RPMI8226 (cell line): ENCODE measurements at places on chromosomes 11 and 22.

DNA sequence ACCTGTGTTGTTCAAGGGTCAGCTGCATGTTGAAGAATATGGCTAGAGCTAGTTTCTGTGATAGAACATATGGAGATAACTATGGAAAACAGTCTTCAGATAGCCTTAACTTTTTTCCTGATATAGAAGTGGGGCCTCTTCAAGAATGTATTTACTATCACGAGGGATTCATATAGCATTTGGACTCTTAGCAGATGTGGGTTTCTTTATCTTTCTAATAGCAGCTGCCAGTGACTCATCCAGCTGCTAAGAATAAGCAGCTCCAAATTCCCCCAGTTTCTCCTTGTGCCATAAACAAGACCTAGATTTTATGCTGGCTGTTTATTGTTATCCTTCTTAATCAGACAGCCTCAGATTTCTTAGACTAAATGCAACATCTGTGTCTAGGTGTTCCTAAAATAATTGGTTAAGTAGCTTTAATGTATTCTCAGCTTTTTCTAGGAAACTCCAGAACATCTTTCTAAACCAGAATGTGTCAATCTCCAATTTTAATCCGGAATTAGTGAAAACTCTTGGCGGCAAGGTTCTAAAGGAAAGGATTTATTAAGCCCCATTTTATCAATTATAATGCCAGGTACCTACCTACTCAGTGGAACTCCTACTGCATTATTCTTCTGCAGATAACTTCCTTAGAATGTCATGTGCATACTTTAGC is 119.8 kb downstream of the CSTPP1 start:
- DNase-seq: no peak

DNA sequence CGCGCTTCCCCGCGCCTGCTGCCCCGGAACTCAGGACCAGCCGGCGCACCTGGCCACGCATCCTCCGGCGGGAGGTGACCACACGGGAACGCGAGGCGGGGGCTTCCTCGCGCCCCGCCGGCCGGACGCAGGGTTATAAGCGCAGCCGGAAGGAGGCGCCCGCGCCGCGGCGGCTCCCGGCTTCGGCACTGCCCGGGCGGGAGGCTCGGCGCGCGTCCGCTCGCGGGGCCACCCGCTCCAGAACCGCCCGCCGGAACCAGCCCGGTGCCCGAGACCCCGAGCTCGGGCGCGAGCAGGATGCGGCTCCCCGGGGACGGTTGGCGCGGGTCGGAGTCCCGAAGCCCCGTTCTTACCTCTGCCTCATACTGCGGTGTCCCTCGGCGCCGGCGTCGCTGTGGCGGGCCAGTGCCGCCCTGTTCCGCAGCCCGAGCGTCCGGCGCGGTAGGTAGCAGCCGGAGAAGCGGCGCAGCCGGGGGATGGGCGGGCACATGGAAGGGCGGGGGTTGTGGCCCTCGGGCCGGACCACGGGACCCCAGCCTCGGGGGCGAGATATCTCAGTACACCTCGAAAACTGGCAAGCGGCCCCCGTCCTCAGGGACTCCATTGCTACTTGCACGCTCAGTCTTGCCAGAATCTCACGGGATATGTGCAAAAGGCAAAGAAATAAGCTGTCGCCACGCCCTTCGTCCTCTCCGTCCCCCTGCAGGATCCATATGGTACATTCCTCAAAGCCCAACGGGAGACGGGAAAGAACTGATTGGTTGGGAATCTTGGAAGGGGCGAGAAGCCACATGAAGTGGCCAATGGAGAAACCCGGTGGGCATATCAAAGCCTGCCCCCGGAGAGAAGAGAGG is 23.1 kb downstream of the MICAL3 start:
- DNase-seq: peak; percentile 71

GRCh38 chr11:121767433-121767832 is 314.7 kb upstream of the SORL1-AS1 start:
- no peak for DNase-seq

- peak; percentile 38 for DNase-seq
These were observed 69.1 kb downstream of the FCHSD2 start for GRCh38 chr11:73072935-73073481.

- no peak for DNase-seq
These were observed 187.6 kb upstream of the PITPNB start for GRCh38 chr22:28106617-28107016.

DNA sequence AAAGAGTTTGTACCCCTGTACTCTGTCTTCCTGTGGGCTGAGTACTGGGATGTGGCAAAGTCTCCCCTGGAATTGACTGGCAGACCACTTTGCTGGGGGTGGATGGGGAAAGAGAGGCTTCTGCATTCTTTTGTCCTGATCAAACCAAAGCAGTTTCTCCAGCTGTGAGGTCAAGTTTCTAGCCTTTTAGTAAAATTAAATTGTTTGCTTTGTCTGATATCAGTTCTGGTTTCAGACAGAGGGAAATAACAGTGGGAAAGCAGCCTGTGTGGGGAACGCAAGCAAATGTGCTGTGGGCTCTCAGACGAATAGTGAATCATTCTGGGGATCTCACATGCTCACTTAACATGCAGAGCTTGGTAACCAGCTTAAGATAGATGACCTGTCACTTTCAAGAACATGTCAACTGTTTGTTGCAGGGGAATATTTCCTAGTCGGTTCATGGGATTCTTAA is 151.6 kb downstream of the FAT3 start:
- no peak for DNase-seq

DNA sequence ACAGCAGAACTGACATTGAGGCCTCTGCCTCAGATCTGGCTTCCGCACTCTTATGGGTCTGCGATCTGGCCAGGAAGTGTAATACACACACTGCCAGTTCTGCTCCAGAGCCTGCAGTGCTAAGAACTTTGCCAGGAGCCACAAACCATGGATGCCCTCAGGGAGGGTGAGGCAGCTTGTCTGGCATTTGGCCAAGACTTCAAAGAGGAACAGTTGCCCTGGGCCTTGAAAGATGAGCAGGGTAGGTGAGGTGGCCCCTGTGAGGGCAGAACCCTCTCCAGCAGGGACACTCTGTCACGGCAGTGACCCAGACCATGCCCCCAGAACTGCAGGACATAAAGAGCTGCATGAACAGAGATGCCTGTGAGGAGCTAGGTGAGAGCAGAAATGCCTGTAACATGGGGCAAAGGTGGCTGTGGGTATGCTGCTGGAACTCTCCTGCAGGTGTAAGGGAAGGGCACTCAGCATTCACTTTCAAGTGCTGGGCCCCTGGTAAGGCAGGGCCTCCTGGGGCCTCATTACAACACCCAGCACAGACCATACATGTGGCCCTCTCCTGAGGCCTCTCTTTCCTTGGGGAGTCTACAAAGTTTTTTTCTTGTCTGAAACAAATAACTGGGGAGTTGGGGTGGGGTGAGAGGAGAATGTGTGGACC is 47.3 kb downstream of the NEU3 start:
- DNase-seq: peak; percentile 65

DNA sequence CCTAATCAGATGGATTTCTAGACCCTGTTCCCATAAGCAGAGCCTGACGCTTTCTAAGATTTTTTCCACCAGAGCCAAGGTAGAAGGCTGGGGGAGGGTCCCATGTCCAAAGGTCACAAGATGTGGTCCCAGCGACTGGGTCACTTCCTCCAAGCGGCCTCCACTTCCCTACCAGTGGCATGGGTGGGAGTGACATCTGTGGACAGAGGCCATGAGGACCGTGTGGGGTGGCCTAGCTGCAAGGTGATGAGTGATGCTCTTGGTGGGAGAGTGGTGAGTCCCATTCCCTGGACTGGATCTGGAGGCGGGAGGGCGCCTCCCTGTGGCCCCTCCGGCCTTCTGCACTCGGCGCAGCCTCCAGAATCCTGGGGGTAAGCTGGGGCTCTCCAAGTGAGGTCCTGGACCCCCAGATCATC is 32.4 kb upstream of the PRR5 start:
- peak; percentile 59 for DNase-seq

DNA sequence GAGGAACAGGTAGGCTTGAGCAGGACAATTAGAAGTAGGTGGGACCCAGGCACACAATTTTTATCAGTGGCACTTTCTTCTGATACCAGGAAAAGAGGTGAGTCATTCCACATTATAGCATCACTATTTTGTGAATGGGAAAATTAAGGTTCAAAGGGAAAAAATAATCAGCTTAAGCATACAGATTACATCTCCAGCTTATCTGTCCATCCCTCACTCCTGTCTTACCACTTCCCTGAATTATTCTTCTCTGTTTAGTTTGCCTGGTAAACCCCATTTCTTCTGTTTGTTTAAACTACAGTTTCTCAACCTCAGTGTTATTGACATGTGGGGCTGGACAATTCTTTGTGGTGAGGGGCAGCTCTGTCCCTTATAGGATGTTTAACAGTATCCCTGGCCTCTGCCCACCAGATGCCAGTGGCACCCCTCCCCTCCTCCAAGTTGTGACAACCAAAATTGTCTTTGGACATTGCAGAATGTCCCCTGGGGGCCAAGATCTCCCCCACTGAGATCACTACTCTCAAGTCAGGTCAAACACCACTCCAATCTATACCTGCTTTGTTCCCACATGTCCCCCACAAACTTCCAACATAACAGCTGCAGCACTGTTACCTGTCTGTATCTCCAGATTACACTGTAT is 8.5 kb upstream of the XBP1 start:
- DNase-seq: no peak

GRCh38 chr11:9703280-9703679 is 39.4 kb downstream of the SWAP70 start:
- no peak for DNase-seq

DNA sequence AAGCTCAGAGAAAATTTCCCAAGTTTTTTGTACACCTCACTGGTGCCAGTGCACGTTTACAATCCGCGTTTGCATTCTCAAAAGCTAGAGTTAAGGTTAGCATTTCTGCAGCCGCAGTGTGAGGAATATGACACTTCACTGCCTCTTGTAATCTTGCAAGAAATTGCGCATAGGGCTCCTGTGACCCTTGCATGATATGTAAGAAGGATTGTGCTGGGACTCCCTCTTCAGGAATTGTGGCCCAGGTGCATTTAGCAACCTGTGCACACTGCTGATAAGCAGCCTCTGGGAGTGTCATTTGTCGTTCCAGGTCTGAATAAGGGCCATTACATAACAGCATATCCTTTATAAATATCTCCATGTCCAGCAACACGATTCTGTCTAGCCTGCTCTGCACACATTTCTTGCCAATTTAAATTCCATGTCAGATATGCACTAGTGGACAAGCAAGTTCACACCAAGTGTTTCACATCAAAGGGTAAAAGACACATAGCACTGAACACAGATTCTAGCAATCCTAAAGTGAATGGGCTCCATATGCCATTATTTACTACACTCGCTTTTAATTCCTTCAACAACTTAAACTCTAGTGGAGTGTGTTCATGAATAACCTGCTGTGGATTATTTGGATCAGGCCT is 69.2 kb upstream of the INCENP start:
- peak; percentile 80 for DNase-seq

DNA sequence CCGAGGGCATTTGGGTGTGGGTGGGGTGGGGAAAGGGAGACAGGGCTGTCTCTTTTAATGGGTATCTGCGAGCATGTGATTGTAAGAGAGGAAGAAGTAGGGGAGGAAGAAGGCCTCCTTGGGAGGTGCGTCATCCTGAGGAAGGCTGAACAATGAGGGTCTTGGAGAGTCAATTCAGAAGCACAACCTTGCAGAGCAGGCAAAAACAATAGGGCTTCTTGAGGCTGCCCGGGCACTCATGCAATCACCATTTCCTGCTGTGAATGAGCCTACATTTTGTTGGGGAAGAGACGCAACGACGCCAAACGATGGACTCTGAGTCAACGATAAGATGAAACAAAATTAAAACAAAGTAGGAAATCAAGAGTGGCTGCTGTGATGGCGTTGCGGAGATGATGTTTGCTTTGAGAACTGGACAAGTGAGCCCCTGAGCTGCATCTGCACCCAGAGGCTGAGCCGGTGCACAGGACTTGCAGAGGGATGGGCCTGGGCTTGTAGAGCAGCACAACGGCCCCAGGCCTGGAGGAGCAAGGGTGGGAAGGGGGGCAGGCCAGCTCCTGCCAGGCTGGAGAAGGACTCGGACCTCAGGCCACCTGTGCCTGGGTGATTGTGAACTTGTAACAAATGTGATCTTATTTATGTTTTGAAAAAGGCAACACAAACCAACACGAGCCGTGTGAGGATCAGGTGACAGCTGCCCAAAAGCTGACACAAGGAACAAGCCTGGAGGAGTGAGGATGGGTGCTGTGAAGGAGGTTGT is 92.3 kb upstream of the B3GAT1 start:
- DNase-seq: no peak

- DNase-seq: no peak
These were observed 63.3 kb downstream of the ADAMTS15 start for GRCh38 chr11:130511765-130512164.

- no peak for DNase-seq
These were observed 49.5 kb downstream of the MCHR1 start for GRCh38 chr22:40728731-40729189.

GRCh38 chr11:86118253-86118652 is 49.4 kb upstream of the PICALM start:
- no peak for DNase-seq

GRCh38 chr22:47484960-47485569 is 722.6 kb downstream of the TBC1D22A start:
- DNase-seq: peak; percentile 23

DNA sequence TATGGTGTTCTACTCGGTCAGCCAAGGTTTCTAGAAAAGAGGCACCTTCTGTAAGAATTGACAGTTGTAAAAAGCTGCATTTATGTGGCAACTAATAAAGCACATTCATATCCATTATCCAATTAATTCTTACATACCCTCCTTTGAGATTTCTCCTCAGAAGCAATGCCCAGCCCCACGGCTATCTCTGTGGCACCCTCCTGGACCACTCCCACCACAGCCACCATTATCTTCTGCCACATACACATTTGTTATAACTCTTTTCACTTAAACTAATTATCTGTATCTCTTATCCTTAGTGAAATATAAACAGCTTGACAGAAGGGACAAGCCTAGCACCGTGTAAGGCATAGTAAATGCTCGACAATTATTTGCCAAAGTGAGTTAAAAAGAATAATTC is 48.5 kb downstream of the PAK1 start:
- DNase-seq: no peak

- no peak for DNase-seq
These were observed 901 bp upstream of the PARVA start for GRCh38 chr11:12376259-12377081.

DNA sequence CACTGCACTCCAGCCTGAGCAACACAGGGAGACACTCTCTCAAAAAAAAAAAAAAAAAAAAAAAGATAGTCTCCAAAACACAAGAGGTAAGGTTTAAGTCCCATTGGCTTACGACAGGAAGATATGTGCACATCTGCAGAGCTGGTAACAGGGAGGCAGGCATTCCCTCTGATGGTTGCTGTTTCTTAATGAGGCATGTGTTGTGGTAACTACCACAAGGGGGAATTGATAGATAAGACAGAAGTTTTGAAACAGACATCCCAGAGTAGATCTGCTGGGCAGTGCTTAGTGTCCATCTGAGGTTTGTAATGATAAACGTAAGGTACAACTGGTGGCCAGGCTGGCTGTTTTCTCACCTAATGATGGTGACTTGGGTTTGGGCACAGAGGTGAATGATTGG is 4.7 kb downstream of the EIF1AD start:
- DNase-seq: no peak

- DNase-seq: no peak
These were observed 442.2 kb downstream of the BUD13 start for GRCh38 chr11:116330439-116331185.

- no peak for DNase-seq
These were observed 44.3 kb upstream of the TTC12 start for GRCh38 chr11:113270080-113270479.
